ENCODE measurements at places on chromosomes 7 and 10.

DNA sequence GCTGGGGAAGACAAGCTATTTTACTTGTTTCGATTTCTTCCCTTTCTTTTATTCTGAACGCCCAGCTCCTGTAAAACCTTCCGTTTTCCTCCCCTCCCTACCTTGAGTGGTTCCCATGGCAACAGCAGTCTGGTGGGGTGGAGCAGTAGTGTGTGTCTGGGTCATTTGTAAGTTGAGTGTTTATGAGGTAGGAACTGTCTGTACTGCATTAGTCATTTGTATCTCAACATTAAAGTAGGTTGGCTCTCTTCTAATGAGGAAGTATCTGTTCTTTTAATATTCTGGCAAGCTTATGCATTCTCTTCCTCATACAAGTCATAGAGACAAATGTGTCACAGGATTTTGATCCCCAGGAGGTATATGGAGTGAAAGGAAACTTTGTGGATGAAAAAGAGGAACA lies 85.3 kb upstream of the CCDC6 start:
- peak; percentile 33 for DNase-seq

DNA sequence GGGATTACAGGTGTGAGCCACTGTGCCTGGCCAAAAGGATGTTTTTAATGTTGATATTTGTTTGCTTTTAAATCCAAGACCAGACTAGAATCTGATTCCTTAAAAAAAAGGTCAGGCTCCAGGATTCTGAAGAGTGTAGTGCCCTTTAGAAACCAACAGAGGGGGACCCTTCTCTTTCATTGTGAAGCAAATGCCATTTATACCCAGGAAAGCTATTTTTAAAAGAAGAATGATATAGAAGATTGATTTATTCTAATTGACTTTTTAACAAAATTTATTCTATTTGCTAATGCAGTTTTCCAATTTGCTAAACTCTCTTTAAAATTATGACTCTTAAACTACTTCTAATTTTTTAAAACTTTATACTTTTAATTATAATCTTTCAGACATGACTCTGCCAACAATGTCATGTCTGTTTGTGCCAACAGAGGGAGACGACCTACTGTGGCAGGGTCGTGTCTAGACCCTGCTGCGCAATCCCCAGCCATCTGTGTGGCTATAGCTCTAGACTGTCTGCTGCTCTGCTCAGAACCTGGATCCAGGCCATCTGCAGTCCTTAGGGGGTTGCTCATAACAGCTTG lies 201.0 kb upstream of the IMMP2L start:
- peak; percentile 69 for DNase-seq

- DNase-seq = no peak
Observed at GRCh38 chr10:32163762-32164148, 107.5 kb upstream of the KIF5B start.

- peak; percentile 82 for DNase-seq
Observed at GRCh38 chr10:110502851-110503301, 5.2 kb downstream of the DUSP5 start.

GRCh38 chr10:113347508-113347907 lies 205.3 kb upstream of the HABP2 start:
- no peak for DNase-seq

GRCh38 chr10:110631934-110632333 lies 12.2 kb upstream of the RBM20 start:
- no peak for DNase-seq

- no peak for DNase-seq
Observed at GRCh38 chr10:89810908-89811525, 109.6 kb downstream of the KIF20B start.

DNA sequence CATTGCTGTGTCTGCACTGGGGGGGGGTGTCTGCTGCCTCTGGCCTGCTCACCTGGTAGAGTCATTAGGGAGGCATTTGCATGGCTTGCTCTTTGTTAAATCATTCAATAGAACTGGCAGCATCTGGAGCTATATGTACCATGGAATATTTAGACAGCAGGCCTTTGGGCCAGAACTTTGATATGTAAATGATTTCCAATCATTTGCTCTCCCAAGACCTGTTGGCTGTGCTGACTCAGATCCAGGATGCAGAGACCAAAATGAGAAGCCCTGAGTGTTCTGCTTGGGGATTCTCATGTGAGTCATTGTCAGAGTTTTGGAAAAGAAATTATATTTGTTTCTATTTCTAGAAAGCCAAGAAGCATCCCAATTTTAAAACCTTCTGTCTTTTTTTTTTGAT lies 257.6 kb upstream of the IGFBP3 start:
- peak; percentile 70 for DNase-seq

DNA sequence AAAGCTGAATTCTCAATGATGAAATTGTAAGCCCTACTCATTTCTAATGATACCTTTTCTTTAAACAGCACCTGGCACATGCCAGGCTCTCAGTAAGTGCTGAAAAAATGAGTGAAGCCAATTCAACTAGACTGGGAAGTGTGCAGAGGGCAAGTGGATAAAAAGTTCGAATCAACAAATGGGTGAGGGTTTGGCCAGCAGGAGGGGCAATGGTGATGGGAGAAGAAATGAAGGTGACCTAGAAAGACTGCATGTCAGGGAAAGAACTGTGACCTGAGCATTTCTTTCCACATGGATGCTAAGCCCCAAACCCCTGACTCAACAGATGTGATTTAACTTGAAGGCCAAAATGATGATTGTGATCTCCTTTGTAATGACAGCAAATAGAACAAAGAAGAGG lies 54.6 kb downstream of the DKK1 start:
- DNase-seq = no peak

DNA sequence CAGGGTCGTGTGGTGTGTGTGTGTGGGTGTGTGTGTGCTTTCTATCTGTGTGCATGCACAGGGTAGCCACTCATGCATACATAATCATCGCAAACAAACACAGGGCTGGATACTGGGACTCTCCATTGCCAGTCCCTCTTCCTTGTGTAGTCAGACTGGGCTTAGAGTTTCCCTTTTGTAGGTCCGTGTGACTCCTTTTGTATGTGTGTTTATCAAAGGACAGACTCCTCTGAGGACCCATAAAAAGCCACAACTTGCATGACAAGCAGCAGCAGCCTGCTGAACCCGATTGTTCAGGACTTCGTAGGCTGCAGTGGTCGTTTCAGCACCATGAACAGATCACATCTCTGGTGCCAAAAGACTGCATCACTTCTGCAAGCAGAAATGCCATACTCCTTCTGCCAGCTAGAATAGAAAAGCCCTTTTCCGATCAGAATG lies 895 bp downstream of the VSTM2A start:
- peak; percentile 3 for DNase-seq

DNA sequence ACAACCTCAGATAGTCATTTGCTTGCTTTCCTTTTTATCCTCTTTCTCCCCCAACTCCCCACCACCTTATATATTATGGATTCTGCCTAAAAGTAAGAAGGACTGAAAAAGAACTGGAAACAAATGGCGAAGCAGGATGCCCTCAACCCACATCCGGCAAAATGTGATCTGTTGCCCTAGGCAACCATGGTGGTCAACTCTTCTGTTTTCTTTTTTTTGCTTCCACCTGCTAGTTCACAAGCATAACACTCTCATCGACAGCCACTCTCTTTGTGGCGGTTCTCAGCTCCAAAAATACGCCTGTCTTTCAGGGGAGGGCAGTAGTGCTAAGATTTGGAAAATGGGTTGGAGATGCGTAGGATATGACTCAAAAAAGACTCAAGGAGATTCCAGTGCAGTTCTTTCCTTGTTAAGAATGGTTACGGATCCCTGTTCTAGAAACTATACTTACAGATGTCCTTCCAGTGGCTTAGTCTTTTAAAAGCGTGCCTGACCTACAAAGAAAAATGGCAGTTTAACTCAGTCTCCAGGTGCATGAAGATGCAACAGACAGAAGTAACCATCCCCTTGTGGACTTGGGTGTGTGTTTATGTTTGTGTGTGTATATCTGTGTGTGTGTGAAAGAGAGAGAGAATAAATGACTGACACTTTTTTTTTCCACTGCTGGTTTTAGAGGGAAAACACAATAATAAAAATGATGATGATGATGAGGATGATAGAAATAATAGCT lies 10.7 kb downstream of the APBB1IP start:
- no peak for DNase-seq

DNA sequence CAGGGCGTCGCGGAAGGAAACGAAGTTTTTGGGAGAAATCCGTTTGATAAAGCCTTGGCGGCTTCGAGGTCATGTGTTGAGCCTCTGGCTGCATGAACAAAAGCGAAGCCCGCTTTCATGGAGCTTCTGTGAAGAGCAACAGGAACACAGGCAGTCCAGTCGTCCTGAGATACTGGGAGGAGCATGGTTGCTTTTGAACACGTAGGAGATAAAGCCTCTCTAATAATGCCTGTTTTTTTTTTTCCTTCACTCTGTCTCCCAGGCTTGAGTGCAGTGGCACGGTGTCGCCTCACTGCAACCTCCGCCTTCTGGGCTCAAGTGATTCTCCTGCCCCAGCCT lies 473 bp upstream of the ZNF32 start:
- DNase-seq = no peak

- no peak for DNase-seq
Observed at GRCh38 chr10:43094085-43094484, 17.2 kb downstream of the RET start.

DNA sequence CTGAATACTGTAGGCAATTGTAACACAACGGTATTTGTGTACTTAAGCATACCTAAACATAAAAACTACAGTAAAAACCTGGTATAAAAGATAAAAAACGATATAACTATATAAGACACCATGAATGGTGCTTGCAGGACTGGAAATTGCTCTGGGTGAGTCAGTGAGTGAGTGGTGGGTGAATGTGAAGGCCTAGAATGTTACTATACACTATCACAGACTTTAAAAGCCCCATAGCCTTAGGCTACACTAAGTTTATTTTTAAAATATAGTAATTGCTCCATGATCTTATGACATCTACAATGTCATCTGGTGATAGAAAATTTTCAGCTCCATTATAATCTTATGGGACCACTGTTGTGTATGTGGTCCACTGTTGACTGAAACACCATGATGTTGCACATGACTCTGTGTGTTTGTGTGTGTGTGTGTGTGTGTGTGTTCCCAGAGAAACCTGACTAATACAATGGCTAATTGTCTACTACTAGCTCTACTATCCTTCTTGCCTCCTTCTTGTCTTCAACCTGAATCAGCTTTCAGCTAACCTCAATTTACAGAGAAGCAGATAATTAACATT lies 27.6 kb upstream of the PRPF18 start:
- DNase-seq = no peak

DNA sequence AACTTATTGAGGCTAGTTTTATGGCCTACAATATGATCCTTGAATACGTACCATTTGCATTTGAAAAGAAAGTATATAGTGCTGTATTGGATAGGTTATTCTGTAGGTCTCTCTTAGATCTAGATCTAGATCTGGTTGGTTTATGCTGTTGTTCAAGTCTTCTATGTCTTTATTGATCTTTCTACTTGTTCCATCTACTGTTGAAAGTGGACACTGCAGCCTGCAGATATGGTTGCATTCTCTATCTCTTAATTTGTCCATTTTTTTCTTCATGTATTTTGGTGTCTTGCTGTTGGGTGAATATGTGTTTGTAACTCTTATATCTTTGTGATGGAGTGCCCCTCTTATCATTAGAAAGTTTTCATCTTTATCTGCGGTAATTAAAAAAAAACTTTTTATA lies 139.4 kb upstream of the PCDH15 start:
- DNase-seq = no peak

GRCh38 chr10:7593063-7593462 lies 73.7 kb downstream of the ITIH5 start:
- no peak for DNase-seq
